ENCODE measurements at places on chromosomes 4 and X.

DNA sequence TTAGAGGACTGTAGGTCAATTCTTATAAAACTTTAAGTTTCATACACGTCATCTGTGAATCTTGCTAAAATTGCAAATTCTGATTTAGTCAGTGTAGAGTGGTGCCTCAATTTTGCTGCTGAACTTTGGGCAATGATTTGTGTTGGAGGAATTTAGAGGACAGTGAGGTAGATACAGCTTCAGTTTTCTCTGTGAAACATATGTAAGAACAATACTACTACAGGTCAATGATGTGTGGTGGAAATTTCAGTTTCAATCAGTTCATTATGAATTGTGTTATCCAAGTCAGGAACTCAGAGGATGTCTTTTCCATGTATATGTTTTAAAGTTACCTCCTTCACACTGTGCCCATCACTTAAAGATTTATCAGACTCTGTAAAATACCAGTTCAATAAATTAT, 1597.8 kb upstream of the PCDH10 start:
- DNase-seq = no peak

GRCh38 chr4:137519406-137519805, 12.9 kb downstream of the PCDH18 start:
- no peak for DNase-seq

DNA sequence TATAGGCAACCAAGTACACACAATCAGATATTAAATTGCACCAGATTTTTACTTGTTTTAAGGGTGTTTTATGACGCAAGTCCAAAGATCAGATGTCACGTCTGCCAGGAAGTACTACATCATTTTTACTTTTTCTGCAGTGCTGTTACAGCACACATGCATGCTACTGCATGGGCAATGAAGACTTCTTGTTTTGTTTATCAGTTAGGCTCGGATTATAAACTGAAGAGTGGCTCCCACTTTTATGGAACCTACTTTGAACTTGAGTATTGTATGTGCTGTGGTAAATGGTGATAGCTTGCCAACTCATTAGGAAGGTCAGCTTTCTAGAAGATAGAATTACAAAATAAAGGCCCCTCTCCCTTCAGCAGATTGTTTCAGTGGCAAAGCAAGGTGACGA, 131.6 kb downstream of the CEP135 start:
- DNase-seq = no peak

- no peak for DNase-seq
Measured at GRCh38 chrX:17758382-17758781, 21.1 kb downstream of the SCML1 start.

DNA sequence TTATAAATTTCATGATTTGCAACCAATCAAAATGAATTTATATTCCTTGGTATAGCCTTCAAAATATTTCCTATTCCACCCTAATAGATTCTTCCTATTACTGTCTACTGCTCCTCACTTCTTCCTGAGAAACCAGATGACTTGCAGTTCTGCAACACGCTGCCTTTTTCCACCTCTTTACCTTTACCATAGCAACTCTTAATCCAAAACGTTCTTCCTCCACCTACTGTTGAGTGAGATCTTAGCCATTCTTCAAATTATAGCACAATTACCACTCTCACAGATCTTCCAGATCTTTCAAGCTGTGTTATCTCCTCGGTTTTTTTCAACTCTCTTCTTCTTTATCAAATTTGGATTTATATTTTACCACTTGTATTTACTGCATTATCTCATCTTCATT, 289.8 kb downstream of the ADGRL3 start:
- no peak for DNase-seq

- no peak for DNase-seq
Measured at GRCh38 chrX:41302370-41302769, 31.6 kb upstream of the DDX3X start.

GRCh38 chr4:25663781-25664180, 8.1 kb downstream of the SLC34A2 start:
- no peak for DNase-seq

DNA sequence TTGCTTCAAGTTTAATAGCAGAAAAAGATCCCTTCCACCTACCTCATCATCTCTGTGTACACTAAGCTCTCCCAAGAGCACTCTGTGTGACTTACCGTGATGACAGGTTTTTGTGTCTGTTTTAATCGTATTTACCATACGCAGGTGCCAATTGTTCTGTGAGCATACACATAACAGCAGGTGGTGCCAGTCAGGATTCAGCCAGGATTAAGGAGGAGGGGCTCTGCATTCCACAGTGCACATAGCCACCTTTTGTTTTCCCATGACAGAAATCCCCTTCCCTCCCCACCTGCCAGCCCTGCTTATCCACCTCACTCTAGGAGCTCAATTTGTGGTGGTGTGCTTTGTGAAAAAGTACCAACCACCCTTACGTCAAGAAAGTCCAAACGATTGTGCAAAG, 14.8 kb downstream of the ANK2 start:
- no peak for DNase-seq

GRCh38 chr4:109315818-109316217, 13.4 kb upstream of the COL25A1 start:
- no peak for DNase-seq

- DNase-seq = no peak
Measured at GRCh38 chrX:39320165-39320564, 518.9 kb downstream of the MID1IP1 start.

- DNase-seq = no peak
Measured at GRCh38 chr4:26731351-26732035, 129.1 kb upstream of the STIM2 start.

- no peak for DNase-seq
Measured at GRCh38 chr4:47615385-47615784, 130.3 kb downstream of the ATP10D start.

GRCh38 chr4:55184600-55185523, 59.5 kb upstream of the KDR start:
- DNase-seq = no peak

GRCh38 chr4:133147921-133148689, 989 bp upstream of the PCDH10 start:
- no peak for DNase-seq

- no peak for DNase-seq
Measured at GRCh38 chr4:8393593-8394038, 46.9 kb downstream of the ACOX3 start.

DNA sequence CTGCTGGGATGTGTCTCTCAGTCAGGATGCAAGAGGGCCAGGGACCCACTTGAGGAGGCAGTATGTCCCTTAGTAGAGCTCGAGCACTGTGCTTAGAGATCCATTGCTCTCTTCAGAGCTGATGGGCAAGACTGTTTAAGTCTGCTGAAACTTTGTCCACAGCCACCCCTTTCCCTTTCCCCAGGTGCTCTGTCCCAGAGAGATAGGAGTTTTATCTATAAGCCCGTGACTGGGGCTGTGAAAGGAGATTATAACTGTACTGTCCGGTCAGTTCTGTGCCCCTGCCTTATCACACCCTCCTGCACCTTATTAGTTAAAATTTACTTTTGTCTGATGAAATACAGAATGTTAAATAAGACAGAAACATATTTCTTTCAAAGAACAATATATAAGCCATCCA, 378.4 kb downstream of the PABPC4L start:
- no peak for DNase-seq

- DNase-seq = no peak
Measured at GRCh38 chrX:13369256-13370030, 49.6 kb upstream of the ATXN3L start.

- no peak for DNase-seq
Measured at GRCh38 chrX:10104958-10105658, 51.7 kb upstream of the CLCN4 start.

- DNase-seq = no peak
Measured at GRCh38 chr4:184386271-184386781, 88.0 kb downstream of the IRF2 start.

GRCh38 chr4:120761070-120761469, 161.5 kb downstream of the PRDM5 start:
- no peak for DNase-seq

GRCh38 chrX:119399772-119400101, 601 bp downstream of the SLC25A43 start:
- no peak for DNase-seq

DNA sequence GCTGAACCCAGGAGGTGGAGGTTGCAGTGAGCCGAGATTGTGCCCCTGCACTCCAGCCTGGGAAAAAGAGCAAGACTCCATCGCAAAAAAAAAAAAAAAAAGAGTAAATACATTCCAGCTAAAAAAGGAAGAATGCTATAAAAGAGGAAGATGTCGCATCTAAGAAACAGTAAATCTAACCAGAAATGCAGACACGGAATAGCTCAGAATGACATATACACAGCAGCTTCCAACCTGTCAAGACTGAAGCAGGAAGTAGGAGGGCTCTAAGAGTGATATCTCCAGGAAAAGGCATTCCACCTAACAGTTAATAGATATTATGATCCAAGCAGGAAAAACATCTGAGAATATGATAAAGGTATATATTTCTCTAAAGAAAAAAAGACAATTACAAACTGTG, 16.0 kb downstream of the CLOCK start:
- DNase-seq = no peak

DNA sequence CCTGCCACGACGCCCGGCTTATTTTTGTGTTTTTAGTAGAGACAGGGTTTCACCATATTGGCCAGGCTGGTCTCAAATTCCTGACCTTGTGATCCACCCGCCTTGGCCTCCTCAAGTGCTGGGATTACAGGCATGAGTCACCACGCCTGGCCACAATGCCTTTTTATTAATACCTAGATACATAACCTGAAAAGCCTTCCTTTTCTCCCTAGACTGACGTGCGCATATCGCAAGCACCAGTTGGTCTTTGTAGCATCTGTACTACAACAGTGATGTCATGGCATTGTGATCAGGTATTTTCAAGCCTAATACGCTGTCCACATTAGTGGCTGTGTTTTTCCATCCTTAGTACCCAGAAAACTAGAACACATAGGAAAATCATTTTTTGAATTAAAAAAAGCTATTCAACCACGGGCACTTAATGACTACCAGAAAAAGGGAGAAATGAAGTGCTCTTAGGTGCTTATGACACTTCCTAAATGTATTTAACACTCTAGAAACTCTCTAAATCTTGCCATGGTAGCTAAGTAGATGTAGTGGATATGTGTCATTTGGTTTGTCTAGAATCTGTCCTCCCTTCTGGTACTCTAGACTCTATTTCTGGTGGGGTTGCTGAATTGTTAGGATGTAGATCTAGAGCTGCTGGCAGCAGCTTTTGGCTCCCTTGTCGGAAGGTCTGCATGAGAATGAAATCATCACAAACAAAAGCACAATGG, 707.8 kb downstream of the STIM2 start:
- DNase-seq = no peak

- DNase-seq = no peak
Measured at GRCh38 chrX:130296743-130297142, 28.0 kb upstream of the ZNF280C start.

DNA sequence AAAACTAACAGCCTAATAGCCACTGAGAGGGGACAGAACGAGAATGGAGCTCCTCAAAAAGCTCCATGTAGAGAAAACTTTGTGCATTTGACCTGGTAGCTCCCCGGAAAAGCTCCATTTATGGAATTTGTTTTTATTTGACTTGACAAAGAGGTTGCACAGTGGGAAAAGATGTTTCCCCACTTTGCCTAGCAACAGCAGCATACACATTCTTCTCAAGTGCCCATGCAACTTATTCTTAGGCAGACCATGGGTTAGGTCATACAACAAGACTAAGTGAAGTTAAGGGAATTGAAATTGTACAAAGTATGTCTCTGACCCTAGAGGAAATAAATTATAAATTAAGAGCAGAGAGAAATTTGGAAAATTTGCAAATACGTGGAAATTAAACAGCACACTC, 949.6 kb upstream of the PRKX start:
- no peak for DNase-seq

- DNase-seq = peak; percentile 67
Measured at GRCh38 chr4:38654273-38654672, 9.7 kb upstream of the KLF3 start.

GRCh38 chr4:110154582-110154981, 43.8 kb downstream of the ELOVL6 start:
- DNase-seq = no peak

- DNase-seq = no peak
Measured at GRCh38 chr4:106201373-106201772, 114.6 kb downstream of the TBCK start.

DNA sequence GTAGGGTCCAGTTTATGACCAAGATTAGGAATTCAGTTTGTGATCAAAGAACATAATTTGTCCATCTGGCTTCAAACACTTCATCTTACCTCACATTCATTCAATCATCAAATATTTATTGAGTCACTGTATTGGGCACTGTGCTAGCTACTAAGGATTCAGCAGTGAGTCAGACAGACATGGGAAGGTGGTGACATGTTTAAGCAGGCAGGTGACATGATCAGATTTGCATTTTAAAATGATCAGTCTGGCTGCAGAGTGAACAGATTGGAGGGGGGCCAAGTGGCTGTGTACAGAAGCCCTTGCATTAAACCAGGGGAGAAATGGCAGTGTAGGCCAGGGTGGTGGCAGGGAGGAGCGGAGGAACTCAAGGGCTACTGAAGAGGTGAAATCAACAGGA, 25.1 kb upstream of the APLN start:
- no peak for DNase-seq

DNA sequence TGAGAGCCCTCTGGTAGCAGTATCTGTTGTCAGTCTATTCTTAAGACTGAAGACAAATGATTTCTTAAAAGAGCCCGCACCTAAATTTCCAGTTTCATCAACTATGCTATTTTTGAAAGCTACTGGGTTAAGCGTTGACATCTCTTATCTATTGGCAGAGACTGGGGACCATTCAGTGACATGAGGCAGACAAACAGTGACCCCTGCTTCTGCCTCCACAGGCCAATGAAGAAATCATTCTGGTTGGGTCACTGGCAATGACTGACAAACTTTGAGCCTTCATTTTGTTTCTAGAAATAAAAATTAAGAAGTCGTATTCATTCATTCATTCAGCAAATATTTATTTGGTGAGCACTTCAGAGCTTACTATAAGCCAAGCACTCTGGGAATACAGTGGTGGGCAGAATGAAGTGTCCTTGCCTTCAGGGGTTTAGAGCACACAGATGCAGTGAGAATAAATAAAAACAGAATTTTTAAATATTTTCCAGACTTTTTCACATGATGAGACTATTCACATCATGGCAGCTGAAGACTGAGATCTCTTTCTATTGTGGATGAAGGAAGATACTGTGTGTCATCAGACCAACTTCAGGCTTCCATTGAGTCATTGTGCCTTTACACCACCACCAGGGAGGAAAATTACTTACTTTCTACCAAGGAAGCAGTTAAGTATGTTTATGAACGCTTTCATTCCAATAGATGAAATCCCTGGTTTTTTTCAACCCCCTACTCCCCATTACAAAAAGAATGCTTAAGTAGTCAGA, 36.0 kb downstream of the SORBS2 start:
- DNase-seq = no peak

DNA sequence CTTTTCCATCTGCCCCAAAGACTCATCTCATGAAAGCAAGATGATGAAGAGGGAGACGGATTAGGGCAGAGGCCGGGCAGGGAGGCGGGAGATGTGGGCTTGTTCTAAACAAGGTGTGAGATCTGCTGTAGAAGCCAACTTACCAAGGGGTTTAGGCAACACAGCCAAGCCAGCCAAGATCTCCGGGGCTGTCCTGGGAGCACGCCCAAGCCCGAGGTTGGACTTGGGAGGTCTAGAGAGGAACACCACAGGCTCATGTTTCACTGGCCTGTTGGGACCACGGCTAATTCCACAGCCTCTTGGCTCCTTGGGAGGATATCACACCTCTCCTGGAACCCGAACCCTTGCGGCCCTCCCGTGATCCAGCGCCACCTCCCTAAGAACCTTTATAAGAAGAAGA, 171.4 kb downstream of the CRLF2 start:
- no peak for DNase-seq

All from CD4-positive, alpha-beta T cell treated with Interleukin-6 at 100 ng/mL for 8 hours (primary cell).